Stimulated activated CD8-positive, alpha-beta memory T cell treated with anti-CD3 and anti-CD28 coated beads, Interleukin-2, amount 100 ng/mL, for 1 hour (primary cell): ENCODE measurements at places on chromosomes 1 and 21.

DNA sequence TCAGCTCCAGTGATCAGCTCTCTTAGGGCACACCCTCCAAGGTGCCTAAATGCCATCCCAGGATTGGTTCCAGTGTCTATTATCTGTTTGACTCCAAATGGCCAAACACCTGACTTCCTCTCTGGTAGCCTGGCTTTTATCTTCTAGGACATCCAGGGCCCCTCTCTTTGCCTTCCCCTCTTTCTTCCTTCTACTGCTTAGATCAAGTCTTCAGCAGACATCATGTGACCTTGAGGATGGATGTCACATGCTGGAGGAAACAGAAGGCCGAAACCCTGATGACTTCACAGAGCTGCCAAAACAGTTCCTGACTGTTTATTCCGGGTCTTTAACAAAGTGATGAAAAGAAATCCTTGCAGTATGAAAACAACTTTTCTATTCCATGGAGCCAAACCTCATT is 24.4 kb upstream of the WDR26 start:
- no peak for DNase-seq

DNA sequence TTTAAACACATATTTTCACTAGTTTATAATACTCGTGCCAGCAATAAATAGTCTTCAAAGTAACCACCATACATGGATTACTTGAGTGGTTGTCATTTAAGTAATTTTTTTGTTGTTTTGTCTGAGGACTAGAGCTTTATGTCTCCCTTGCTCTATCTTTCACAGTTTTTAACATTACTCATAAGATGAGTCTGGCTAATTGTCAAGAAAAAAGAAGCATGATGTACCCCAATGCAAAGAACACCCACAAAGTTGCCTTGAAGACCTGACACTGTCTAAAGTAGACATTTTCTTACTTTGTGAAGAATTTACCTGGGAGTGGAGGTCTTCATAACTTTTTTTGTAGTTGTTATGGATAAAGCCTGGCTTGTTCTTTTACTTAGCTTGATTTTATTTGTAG is 210.4 kb upstream of the BRINP3 start:
- no peak for DNase-seq

GRCh38 chr1:23209770-23210169 is 7.5 kb downstream of the HTR1D start:
- DNase-seq: no peak

- no peak for DNase-seq
Observed at GRCh38 chr21:46661211-46661625, 25.7 kb downstream of the PRMT2 start.

GRCh38 chr21:27557356-27557755 is 590.5 kb upstream of the ADAMTS5 start:
- no peak for DNase-seq

- DNase-seq: no peak
Observed at GRCh38 chr1:210866532-210866931, 267.4 kb downstream of the KCNH1 start.

- no peak for DNase-seq
Observed at GRCh38 chr1:154730259-154730658, 122.3 kb upstream of the ADAR start.

DNA sequence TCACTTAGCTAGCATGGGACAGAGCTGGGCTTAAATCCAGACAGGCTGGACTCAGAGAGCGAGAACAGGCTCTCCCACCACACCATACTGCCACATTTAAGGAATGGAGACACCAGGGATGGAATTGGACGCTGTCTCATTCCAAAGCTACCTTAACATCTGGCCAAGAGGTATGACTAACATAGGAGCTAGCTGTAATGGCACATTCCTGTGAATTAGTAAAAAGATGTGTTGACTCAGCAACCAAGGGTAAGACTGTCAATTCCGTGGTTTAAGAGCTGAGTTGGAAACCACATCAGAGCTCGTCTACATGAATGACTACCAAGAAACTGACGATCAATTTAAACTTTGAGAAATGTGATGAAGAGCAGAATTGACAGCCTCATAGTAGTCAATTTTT is 8.3 kb upstream of the TNFRSF9 start:
- no peak for DNase-seq

- no peak for DNase-seq
Observed at GRCh38 chr1:59223198-59223597, 73.7 kb upstream of the FGGY start.

- DNase-seq: no peak
Observed at GRCh38 chr1:33170351-33171274, 11.2 kb downstream of the TRIM62 start.

- DNase-seq: no peak
Observed at GRCh38 chr1:40317394-40318074, 448 bp upstream of the COL9A2 start.

GRCh38 chr1:37817481-37817880 is 9.5 kb upstream of the YRDC start:
- DNase-seq: no peak

GRCh38 chr1:41809692-41810091 is 109.0 kb downstream of the HIVEP3 start:
- DNase-seq: no peak

GRCh38 chr1:15053153-15053552 is 100.4 kb upstream of the TMEM51 start:
- DNase-seq: no peak

- no peak for DNase-seq
Observed at GRCh38 chr21:28538987-28539622, 453.6 kb downstream of the LTN1 start.

DNA sequence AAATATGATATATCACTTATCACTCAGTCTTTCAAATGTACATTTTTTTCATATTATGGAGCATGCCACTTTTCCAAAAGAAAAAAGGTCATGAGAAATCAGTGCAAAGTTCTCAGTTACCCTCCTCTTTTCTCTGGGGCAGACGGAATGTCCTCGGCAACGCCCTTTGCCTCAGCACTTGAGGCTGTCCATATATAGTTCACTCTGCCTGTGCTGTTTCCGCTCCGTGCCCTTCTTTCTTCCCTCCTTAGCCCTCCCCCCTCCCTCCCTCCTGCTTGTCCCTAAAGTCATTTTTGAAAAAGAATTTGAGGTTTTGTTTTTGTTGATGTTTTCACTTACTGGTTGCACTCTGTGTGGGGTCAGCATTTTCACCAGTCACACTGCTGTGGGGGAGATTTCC is 5.4 kb downstream of the BARHL2 start:
- no peak for DNase-seq

GRCh38 chr1:29793101-29793546 is 556.8 kb downstream of the PTPRU start:
- no peak for DNase-seq

- no peak for DNase-seq
Observed at GRCh38 chr1:157113631-157114030, 14.0 kb upstream of the ETV3L start.

- no peak for DNase-seq
Observed at GRCh38 chr1:18139198-18139981, 31.8 kb downstream of the IGSF21 start.

DNA sequence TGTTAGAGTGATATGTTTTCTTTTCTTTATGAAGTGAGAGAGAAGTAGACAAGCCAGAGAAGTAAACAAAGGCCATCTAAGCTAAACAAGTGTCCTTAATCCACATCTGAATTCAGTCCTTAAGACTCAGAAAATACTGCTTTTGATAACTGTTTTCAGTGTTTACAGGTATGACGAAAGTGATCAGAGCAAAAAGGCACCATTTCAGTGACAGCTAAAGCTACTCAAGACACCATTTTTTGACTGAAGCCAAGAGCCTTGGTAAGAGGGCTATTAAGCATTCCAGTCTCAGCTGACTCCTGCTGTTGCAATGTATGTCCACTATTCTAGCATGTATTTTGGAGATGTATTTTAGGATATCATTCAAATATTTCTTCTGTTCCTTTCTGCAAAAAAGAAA is 4.1 kb downstream of the KMO start:
- no peak for DNase-seq

DNA sequence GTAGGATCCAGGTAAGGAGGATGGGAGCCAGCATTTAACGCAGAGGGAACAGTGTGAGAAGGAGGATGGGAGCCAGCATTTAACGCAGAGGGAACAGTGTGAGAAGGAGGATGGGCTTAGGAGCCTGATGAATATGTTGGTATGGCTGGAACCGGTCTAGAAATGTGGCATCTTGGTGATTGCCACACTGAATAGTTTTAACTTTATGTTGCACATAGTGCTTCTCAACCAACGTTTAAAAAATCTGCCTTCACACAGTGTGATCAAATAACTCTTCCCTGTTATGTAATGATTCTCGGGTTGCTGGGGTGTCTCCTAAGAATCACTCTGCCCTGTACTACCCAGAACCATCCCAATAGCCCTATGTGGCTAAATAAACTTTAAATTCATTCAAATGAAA is 146.9 kb upstream of the DUSP10 start:
- no peak for DNase-seq

GRCh38 chr1:17831597-17831996 is 76.5 kb downstream of the ACTL8 start:
- DNase-seq: no peak

GRCh38 chr1:36874271-36875060 is 159.8 kb downstream of the GRIK3 start:
- DNase-seq: no peak

DNA sequence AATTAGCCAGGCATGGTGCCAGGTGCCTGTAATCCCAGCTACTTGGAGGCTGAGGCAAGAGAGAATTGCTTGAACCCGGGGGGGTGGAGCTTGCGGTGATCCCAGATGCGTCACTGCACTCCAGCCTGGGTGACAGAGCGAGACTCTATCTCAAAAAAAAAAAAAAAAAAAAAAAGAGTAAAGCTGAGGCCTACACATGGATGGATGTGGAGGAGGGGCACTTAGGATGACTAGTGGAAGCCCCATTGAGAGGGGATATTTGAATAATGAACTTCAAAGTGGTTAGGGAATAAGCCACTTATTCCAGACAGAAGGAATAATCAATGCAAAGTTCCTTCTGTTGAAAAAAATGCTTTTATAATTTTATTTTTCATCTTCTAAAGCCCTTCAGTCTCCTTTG is 51.4 kb downstream of the PTBP2 start:
- no peak for DNase-seq

GRCh38 chr1:211935448-211935970 is 99.8 kb downstream of the INTS7 start:
- DNase-seq: no peak

DNA sequence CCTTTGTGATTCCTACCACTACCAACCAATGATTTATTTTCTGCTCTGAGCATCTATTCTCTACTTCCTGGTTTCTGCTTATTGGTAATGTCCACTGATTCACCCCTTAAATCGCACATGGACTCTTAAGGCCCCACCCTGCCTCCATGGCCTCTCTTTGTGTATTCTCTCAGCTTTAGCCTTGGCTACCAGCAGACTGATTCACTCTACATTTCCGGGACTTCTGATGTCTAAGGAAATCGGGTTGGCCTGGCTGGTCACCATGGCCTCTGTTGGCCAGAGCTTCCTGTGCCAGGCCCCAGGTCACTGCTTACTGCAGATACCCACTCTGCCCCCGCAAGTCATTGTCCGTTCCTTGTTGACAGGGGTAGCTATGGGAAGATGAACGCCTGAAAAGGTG is 40.9 kb downstream of the PDPN start:
- no peak for DNase-seq

DNA sequence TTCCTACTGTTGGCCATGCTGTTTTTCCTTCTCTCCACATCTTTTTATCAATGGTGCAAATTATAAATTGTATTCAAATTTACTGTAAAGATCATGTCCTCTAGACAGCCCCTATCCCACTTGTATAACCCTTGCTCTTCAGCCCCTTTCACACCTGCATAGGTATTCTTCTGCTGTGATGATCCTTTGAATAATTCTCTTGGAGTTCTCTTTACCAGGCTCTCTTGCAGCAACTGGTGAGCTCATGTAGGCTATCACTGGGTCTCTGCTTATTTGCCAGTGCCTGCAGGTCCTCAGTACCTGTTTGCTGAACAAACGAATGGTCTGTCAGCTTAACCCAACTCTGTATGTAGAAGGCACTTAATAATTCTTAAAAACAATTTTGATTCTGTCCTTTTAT is 8.2 kb downstream of the PTPRC start:
- no peak for DNase-seq

DNA sequence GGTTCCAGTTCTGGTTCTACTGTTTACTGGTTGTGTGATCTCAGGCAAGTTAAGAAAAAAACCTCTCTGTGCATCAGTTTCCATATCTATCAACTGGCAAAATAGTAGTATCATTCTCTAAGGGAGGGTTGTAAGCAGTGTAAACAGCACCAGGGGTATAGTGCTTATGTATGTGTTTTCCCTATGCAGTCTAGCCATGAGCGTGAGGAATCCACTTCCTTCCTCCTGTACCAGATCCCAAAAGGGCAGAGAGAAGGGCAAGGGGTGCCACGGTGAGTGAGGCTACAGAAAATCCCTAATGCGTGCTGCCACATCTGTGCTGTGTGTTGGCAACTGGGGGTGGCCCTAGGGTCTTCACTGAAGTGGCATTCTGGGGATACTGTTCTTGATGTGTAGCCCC is 18.4 kb upstream of the RNF19B start:
- DNase-seq: no peak

DNA sequence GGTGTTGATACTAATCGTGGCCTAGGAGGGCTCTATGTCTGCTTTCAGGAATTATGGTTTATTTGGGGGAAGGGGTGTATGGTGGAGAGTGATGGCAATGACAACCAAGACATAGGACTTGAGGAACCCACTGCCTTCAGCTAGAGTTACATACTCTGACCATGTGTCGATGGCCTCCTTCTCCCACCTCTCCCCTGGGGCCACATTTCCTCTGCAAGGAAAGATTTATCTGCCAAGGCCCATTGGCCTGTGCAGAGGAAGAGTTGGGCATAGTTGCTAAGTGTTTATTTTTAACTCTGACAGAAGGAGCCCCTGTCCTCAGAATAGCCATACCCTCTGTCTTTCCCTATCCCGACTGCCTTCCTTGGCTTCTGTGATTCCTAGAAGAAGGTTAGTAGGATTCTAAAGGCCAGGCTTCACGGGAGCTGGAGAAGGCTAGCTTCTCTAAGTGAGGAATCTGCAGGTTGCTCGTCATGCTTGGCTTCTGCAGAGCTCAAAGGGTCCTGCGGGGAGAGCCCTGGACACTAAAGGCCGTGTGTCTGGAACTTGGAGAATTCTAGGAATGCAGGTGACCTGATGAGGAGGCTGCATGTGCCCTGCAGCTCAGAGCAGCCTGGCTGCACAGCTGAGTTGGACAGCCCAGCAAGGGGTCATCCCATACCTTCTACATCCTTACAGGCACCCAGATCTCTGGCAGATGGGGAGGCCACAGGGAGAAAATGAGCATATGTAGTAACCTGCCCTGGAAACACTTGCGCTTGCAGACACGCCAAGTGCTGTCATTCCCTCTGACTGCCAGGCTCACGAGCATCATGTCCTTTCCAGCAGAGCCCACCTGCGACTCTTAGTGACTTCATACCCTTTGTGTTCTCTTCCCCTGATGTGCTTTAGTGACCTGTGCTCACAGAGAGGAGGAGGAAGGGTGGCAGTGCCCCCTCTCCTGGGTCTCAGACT is 9.7 kb downstream of the MAPKAPK2 start:
- DNase-seq: no peak

- DNase-seq: no peak
Observed at GRCh38 chr1:94684690-94685250, 135.4 kb upstream of the SLC44A3 start.

GRCh38 chr1:29991025-29991424 is 732.4 kb downstream of the MATN1 start:
- no peak for DNase-seq

GRCh38 chr1:237134929-237135328 is 92.9 kb downstream of the RYR2 start:
- no peak for DNase-seq

GRCh38 chr1:21534146-21534545 is 24.9 kb downstream of the ALPL start:
- no peak for DNase-seq

- no peak for DNase-seq
Observed at GRCh38 chr1:56578138-56578962, 1.0 kb downstream of the PLPP3 start.
